ENCODE measurements at places on chromosomes 1 and 21. TPM values are rescaled to one million over a fixed set of nuclear protein-coding genes. Genes with fewer than 3 reads are reported as not detected.

KIAA0040 gene
- total RNA-seq: 2.4 TPM

SLFNL1 gene
- total RNA-seq: 1.0 TPM

GRCh38 chr1:23601968-23602876 lies 42.9 kb upstream of the ID3 start:
- no peak for DNase-seq

DNA sequence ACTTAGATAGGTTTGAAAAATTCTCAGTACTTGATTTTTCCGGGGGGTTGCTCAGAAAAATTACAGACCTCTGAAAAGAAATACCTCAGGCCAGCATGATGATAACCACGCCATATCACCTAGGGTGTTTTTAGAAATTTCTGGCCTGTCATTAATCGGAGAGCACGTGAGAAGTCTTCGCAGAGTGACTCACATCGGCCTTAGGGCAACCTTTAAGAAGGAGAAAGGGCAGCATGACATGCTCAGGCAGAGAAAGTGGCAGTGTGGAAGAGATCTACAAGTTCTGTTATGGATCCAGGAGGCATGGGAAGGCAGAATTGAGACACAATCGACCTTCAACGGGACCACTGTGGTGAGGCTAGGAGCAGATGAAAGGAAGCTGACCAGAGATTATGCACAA lies 506.3 kb downstream of the LMO4 start:
- no peak for DNase-seq

FMO5 gene
- total RNA-seq: 4.2 TPM

ELF3 gene
- 71.9 TPM for total RNA-seq

DNA sequence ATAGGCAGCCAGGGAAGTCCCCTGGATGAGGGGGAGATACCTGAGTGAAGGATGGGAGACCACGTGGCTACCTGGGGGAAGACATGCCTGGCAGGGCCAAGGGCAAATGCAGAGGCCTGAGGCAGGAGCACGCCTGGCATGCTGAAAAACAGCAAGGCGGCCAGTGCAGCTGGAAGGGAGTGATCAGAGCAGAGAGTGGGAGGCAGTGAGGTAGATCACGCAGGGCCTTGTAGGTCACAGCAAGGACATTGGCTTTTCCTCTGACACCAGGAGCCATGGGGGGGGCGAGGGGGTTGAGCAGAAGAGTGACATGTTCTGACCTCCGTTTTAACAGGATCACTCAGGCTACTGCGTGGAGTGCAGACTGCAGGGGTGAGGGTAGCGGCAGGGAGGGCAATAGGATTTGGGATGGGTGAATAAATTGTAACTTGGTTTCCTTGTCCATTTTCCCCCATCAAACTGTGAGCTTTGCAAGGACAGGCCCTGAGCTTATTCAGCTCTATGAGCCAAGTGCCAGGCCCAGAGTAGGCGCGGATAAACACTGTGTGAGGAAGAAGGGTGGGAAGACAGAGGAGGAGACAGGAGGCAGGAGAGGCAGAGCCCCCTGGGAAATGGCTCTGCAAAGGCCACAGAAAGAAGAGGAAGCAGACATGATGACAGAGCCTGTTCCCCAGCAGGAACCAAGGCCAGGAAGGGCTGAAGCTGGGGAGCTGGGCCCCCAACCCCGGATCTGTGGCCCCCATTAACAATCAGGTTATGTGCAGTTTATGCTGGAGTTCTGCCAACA lies 16.6 kb downstream of the IFI6 start:
- no peak for DNase-seq

DNAI4 gene
- total RNA-seq: 11.7 TPM

GRCh38 chr1:215482079-215482478 lies 85.0 kb upstream of the KCTD3 start:
- no peak for DNase-seq

GRCh38 chr1:154466921-154467417 lies 35.0 kb upstream of the TDRD10 start:
- DNase-seq: no peak

DNA sequence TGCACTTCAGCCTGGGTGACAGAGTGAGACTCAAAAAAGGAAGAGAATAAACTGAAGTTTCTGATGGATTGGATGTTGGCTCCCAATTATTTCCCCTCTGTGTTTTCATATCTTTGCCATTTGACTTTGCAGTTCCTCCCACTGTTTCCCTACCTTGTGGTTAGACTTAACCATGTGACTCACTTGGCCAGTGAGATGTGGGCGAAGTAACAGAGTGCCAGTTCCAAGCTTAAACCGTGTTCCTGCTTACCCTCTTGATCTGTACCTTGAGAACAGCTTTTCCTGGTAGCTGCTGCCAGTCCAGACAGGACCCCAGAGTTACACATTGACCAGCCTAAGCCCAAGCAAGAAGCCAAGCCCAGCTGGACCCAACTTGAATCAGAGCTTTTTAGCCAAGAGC lies 323.4 kb downstream of the LTN1 start:
- no peak for DNase-seq

SPRR1A gene
- not detected for total RNA-seq

RAD54L gene
- total RNA-seq: 17.3 TPM

GRCh38 chr1:175188936-175189335 lies 3.6 kb downstream of the KIAA0040 start:
- no peak for DNase-seq

DNA sequence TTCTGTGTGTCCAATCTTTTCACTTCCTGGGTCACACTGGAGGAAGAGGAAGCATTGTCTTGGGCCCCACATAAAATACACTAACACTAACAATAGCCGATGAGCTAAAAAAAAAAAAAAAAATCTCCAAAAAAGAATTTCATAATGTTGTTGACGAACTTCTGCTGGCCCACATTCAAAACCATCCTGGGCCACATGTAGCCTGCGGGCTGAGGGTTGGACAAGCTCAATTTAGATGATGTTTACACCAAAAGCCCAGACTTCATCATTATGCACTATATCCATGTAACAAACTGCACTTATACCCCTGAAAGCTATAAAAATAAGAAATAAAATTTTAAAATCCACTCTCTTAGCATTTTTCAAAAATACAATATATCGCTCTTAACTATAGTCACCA lies 187.8 kb upstream of the PTBP2 start:
- DNase-seq: no peak

DNA sequence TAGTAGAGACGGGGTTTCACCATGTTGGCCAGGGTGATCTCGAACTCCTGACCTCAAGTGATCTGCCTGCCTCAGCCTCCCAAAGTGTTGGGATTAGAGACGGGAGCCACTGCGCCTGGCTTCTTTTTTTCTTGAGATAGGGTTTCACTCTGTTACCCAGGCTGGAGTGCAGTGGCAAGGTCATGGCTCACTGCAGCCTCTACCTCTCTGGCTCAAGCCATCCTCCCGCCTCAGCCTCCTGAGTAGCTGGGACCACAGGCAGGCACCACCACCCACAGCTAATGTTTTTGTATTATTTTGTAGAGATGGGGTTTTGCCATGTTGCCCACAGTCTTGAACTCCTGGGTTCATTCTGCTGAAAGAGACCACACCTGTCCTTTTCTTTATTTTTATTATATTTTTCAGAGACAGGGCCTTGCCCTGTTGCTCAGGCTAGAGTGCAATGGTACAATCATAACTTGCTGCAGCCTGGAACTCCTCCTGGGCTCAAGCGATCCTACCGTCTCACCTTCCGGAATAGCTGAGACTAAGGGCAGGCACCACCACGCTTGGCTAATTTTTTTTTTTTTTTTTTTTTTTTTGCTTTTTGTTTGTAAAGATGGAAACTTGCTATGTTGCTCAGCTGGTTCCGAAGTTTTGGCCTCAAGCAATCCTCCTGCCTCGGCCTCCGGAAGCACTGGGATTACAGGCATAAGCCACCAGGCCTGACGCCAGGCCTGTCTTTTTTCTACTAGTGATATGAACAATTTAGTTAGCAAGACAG lies 3.1 kb downstream of the LMNA start:
- DNase-seq: no peak

GRCh38 chr1:85225624-85226380 lies 25.0 kb upstream of the SYDE2 start:
- DNase-seq: no peak

DNA sequence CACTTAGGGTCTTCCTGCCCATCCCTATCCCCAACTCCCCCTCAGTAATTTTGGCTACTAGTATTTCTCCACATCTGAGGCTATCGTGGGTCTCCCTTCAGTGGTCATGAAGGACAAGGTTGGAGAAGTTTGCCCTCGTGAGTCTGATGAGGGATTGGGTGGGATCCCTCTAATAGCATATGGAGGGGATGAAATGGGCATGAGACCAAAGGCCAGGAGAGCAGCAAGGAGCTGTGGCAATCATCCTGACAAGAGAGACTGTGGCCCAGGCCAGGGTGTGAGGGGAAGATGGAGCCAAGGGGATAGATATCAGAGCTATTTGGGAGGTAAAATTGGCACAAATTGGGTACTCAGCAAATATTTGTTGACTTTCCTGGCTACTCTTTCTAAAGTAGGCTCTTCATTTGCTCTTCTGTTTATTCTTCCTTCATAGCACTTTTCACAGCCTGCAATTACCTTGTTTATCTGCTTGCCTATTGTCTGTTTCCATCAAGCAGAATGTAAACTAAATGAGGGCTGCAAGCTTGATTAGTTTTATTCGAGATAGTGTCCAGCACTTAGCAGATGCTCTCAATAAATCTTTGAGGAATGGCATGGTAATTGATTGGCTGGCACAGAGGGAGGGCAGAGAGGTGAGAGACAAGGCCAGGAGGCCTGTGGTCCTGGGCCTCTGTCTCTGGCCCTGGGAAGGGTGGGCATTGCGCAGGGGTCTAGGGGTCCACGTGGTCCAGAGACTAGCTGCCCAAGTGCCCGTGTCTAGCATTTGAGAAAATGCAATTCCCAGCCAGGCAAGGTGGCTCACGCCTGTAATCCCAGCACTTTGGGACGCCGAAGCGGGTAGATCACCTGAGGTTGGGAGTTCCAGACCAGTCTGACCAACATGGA lies 1.5 kb upstream of the PLK3 start:
- DNase-seq: no peak

FALEC gene
- total RNA-seq: not detected

DNA sequence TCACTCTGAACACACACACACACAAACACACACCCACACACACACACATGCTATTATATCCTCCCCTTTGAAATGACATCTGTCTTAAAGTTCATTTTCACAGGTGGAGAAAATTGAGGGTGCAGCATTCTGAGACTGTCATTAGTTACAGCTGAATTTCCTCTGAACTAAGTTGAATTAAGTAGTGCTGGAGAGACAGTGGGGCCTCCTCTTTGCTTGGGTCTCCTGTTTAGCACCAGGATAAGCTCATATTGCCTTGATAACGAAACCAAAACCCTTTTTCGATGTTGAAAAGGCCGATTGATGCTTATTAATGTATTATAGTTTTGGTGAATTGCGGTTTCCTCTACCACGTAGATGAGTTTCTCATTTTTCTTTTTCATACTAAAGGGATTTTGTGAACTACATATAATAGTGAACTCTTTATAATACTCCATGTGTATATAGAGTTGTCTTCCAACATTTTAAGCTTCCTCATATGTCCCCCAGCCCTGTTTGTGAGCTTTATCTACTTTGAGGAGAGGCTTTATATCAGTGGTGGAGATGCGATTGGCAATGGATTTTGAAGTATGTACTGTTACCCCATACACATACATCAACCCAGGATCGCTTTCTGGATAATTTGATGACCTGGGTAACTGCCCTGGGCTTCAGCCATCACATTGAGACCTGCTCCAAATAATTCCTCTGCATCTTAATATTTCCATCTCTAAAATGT lies 17.4 kb downstream of the DYNLT5 start:
- DNase-seq: no peak

- DNase-seq: no peak
These were observed at the start of gene GBP6 for GRCh38 chr1:89363638-89364536. TSS of gene GBP6 (plus strand) at chr1:89364059. CDS start at chr1:89368552, 4,493 bp downstream.

DIRAS3 gene
- 7.4 TPM for total RNA-seq

DNA sequence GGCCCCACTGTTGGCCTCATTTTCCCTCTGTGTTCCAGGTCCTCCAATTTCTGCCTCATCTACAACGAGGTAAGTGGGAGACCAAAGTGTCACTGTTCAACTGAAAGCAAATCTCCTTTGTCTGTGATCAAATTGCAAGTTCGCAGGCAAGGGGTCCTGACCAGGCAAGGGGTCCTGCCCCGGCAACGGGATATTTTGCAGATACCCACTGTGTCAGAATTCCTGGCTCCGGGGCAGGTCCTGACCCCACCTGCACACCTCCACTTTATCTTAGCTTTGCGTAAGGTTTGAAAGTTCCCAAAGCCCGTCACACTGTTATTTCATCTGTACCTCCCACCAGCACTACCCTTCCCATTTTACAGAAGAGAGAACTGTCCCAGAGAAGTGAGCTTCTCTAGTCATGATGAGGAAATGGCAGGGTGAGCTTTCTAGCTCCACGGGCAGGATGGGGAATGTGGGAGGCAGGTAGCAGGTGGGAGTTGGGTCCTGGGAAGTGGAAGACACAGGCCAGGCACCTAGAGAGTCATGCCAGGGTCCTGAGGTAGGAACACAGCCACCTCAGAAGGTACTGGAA lies 32.0 kb upstream of the CSF1 start:
- DNase-seq: no peak

GNB1 gene
- total RNA-seq: 327 TPM

SPRR4 gene
- total RNA-seq: not detected

- no peak for DNase-seq
These were observed 265 bp downstream of the CD1B start for GRCh38 chr1:158331106-158331425.

- DNase-seq: no peak
These were observed 24.4 kb upstream of the FAAH start for GRCh38 chr1:46369542-46370213.

DNA sequence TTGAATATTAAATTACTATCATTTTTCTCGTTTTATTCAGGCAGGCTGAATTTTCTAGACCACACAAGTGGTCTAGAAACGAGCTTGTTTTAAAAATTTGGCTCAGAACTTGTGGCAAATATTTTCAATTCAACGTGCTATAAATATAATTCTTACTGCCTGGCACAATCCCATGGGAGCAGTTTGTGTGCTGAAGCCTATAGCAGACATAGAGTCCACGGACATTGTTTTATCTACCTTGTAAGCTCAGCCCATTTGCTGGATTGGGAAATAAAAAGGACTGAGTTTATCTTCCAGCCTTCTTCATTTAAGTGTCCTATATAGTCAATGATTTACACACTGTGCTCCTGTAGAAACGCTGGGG lies 103.4 kb downstream of the ZBTB18 start:
- no peak for DNase-seq

DNA sequence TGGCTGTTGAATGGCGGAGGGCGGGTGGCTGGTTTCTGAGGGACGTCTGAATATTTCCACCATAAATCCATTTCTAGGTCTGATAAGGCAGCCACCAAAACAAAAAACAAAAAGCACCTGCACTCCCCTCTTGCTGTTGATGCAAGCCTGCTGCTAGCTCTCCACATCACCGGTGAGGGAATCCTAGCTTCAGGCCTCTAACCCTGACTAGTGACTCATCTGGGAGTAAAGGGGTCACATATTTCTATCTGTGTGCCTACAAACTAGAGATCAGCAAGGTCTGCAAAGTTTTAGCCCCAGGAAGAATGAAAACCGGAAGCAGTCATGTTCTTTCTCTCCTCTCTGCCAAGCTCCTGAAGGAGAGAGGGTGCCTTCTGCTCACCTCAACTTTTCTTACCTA lies 10.3 kb upstream of the ERMAP start:
- DNase-seq: no peak

GRCh38 chr1:151146072-151146411 lies 389 bp downstream of the SEMA6C start:
- DNase-seq: no peak

VAV3 gene
- total RNA-seq: 3.7 TPM

Measured in progenitor cell of endocrine pancreas (in vitro differentiated cells).